Posterior vena cava (tissue), 2 donors: ENCODE measurements at places on chromosomes 1 and 21. TPM values are rescaled to one million over a fixed set of nuclear protein-coding genes. Genes with fewer than 3 reads are reported as not detected.

DNA sequence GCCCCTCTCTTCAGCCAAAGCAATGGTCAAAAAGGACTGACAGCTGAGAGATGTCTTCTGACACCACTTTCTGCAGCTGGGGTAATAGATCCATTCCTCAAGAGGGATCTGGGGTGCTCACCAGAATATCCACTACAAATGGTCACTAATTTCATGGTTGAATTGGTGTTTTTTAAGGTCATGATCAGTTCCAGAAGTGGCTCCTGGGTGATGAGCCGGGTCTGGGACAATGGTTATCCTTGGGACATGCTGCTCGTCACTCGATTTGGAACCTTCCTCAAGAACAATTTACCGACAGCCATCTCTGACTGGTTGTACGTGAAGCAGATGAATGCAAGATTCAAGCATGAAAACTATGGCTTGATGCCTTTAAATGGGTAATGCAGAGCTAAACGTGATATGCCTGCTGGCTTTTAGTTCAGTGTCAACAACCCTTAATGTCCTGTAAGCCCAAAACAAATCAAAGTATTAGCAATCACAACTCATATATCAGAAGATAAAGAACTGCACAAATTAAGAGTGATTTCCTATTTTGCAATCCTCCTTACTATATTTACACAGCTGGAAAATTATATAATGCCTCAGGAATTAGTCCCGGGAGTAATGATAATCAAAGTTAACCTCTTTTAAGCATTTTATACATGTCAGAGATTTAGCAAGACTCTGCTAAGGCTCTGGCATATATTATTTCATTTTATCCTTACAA is 20.1 kb downstream of the FMO3 start:
- no peak for DNase-seq

DNA sequence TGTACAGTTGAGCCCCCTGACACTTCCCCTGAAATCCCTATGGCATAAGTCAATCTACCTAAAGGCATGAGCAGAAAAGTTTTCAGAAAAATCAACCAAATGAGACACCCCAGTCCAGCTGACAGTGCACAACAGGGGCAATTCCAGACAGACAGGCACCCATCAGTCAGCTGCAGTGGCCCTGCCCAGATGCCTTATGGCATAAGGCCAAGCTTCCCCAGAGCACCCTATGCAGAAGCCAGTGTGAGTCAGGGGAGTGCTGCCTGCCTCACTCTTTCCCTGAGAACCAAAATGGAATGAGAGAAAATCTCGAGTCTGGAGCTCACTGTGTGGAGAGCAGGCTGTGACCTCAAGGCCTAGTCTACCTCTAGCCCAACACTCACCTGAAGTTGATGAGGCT is 38.1 kb downstream of the MRAP start:
- DNase-seq, result no peak

The SEMA4A gene
- 5.8 TPM for total RNA-seq

- DNase-seq, result no peak
These were observed 35.7 kb upstream of the KDM4A start for GRCh38 chr1:43614211-43614610.

DNA sequence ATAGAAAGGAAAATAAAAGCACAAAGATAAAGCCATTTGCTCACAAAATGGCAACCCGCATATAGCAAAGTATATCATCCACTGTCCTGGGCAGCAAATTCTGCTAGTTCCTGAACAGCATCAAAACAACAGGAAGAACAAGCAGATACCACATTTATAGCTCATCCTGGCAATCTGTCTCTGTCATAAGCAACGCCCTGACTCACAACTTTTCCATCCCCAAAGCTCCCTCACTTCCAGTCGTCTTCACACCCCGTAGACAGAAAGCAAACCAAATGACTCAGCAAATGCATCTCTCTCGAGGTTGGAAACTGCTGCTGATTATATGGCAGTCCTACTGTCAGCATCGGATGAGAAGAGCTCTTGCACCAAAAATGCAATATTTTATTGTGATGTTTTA is 65.8 kb downstream of the AK5 start:
- no peak for DNase-seq

The SPRR2G gene
- total RNA-seq, result not detected

The NES gene
- 142 TPM for total RNA-seq

- no peak for DNase-seq
These were observed 3.2 kb downstream of the F3 start for GRCh38 chr1:94538243-94538827.

DNA sequence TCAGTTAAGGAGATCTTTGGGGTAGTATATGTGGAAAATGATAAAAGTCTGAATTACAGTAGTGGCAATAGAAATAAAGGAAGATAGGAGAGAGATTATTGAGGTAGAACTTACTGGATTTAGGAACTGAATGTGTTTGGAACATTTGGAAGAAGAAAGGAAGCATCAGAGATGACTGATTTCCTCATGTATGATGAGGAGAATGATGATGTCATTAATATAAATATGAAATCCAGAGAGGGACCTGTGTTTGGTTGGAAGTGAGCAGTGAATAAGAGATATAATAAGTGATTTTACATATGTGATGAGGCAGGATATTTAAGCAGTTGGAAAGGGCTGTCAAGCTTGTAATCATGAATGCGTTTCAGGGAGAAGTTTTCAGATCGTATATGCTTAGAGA is 86.3 kb downstream of the SYT14 start:
- no peak for DNase-seq

DNA sequence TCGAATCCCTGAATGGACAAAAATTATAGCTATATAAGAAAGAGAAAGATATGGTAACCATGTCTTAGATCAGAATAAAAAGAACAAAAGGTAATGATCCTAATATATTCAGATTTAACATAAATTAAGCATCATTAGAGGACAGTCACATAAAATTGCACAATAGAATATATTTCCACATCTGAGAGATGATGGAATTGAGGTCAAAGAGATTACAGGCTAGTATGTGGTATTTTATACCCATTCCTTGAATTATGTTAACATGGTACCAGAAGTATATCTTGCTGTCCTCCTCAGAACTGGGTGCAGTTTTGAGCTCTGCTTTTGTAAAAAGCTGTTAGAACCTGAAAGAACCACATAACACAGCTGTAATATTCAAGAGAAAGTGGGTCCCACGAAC is 245.6 kb upstream of the HOOK1 start:
- DNase-seq, result no peak
